ENCODE measurements at places on chromosomes 2 and 18.

- DNase-seq: peak; percentile 25
Observed at GRCh38 chr2:88831071-88831791, 139.8 kb downstream of the RPIA start.

GRCh38 chr18:60070631-60071030, 170.8 kb downstream of the PMAIP1 start:
- no peak for DNase-seq

DNA sequence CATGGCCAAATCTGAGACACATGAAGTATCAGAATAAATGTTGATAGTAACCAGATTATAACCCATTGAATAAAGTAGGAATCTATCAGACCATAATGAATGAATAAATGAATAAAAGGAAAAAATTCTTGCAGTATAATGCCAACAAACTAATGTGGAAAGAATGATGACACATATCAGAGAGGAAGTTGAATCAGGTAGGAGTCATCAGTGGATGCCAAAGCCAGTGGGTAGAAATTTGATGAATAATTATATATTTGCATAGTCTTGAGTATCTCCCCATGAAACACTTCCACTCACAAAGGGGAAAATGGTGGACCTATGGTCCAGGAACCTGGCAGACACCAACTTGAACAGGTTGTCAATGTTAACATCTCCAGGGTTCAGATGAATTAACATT, 68.6 kb downstream of the GALNT3 start:
- DNase-seq: peak; percentile 70

DNA sequence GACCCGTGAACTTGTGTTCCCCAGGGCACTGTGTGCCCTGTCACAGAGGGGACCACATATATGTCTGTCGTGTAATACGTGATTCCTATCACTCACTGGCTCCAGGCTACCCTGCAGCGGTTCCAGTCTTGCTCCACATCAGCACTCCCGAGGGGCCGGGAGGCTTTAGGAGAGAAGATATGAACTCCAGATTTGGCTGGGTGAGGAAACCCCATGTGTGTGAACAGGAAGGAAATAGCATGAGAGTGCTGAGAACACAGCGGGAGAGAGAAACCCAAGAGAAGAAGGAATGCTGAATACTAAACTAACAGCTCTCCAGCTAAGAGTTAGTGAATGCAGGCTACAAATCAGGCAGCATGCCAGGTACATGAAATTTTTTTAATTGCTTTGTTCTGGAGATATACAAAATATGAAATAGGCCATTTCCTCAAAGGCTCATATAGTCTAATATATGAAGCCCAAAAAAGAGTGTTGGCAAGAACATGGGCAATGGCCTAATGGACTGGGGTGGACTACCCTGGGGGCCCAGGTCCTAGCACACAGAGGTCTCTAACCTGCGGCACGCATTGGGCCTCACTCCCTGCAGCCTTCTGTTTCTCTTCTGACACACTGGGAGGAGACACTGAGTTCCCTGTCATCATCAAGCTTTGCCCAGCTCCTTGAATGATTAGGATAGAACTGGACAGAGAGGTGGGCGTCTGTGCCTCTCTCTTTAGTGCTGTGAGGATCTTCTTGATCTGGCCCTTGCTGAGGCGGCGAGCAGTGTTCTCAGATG, 372.8 kb upstream of the RAB6C start:
- DNase-seq: no peak

DNA sequence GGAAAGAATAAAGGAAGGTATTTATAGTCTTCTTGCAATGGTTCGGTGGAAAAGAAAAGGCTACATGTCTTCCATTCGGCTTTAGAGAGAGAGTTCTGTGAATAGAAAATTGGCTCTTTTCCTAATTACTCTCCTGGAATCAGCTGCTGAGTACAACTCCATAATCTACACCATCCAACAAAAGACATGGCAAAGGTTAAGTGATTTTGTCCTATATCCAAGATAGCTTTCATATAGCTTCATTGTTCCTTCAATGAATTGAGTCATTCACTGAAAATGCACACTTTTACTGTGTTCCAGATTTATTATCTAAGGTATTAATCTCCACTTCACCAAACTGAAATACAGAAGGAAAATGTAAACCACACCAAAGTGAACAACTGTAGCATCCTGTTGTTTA, 514.5 kb downstream of the LRRTM4 start:
- DNase-seq: no peak

- peak; percentile 67 for DNase-seq
Observed at GRCh38 chr2:222722327-222722946, 51.0 kb downstream of the MOGAT1 start.

- DNase-seq: no peak
Observed at GRCh38 chr2:196711625-196712024, 72.1 kb downstream of the CCDC150 start.

DNA sequence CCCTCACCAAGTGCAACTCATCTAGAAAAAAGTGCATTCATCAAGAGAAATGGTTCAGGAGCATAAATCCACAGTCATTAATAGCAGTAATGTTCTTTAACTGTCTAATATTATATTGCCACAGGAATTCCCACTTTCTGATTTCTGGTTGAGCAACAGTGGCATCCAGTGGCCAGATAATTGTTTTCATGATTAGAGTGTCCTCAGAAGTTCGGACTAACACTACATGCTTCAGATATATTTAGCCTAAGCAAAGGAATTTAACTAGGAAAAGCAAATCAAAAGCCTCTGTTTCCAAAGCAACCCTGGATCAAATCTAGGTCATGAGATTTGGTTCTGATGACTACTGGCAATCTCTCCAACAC, 9.8 kb upstream of the ERBB4 start:
- DNase-seq: peak; percentile 7

DNA sequence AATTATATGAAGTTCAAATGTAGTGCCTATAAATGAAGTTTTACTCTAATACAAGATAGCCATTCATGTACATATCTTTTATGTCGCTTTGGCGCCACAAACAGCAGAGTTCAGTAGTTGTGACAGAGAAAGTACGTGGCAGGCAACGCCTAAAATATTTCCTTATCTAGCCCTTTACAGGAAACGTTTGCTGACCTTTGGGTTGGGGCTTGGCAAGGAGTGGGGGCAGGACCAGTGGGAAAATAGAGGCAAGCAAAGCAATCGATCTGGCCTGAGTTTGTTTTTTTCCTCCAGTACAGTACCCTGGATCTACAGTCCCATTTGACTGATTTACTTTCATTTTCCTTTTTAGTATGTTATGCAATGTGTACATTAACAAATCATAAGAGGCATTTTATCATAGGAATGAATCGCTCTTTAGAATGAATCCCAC, 13.1 kb downstream of the CCDC68 start:
- DNase-seq: no peak

- DNase-seq: no peak
Observed at GRCh38 chr2:28695245-28695647, 56.4 kb upstream of the PPP1CB start.

- no peak for DNase-seq
Observed at GRCh38 chr2:124778076-124778475, 753.0 kb downstream of the CNTNAP5 start.

- DNase-seq: no peak
Observed at GRCh38 chr2:70987386-70987785, 7.3 kb downstream of the TEX261 start.

DNA sequence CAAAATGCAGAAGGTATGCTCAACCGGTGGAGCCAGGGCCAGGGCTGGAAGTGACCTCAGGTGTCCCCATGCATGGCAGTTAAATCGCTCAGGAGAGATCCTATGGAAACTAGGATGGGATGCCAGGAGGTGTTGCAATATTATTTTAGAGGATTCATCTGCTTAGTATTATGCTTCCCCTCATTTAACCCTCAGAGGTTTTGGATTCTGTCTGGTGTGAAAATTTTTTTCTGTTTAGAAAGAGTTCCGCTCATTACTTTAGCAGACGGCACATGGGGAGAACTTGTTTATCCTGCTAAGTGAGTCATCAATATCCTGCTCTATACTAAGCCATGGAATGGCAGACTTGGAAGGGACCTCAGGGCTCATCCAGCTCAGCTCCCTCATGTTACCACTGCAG, 42.5 kb downstream of the TRIB2 start:
- DNase-seq: no peak

GRCh38 chr2:126506786-126507185, 149.2 kb upstream of the GYPC start:
- no peak for DNase-seq

DNA sequence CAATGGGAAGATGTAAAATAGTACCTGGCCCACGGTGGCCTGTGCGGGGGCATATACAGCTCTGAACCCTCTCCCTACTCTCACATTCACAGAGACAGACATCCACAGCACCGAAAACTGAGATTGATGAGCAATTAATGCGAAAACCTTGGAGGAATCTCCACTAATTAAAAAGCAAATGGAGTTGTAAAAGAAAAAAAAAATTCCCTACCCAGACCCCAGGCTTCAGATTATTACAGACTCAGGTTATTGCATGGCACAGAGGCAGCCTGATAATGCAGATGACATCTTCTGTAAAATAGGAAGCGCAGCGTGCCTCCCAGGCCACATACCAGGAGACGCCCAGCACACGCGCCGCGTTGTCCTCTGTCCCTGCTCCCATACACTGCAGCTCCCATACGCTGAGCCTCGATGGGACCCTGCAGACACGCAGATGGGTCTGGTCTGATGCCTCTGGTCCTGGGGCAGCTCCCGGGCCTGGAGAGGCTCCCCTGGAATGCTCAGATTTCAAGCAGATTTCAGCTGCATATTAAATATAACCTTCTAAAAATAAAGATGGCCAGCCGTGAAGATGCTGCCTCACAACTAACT, 496.1 kb upstream of the MYT1L start:
- DNase-seq: no peak

DNA sequence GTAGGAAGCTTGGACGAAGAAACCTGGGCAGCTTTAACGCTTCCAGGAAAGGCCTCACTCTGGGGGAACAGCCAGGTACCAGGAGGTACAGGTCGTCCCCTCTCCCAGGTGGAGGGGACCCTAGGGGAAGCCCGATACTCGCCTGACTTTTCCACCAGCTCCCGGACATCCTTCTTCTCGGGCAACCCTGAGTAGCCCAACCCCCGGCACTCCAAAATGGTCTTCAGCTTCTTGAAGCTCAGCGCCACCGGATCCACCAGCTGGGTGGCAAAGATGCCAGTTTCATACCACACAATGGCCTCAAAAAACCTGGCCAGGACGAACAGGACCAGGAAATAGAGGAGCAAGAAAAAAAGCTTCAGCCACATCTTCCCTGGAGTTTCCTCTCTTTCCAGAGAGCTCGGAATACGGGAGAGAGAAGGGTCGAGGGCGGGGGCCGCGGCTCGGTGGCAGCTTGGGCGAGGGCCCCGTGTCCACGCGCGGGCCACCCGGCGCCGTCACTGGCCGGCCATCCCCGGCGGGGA, 1.1 kb downstream of the RNF103 start:
- no peak for DNase-seq

- DNase-seq: no peak
Observed at GRCh38 chr18:34049511-34049910, 175.2 kb downstream of the NOL4 start.

DNA sequence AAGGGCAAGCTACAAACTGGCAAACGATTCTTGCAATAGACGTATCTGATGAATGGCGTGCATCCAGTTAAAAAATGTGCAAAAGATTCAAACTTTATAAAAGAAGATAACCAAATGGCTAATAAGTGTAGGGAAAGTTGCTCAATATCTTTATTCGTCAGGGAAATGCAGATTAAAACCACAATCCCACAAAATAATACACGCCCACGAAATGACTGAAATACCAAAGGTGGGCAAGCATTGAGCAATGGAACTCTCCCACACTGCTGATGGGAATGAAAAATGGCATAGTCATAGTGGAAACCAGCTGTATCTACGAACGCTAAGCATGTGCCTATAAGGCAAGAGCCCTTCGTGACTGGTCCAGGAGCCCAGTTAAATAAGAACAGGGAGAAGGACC, 168.6 kb upstream of the SIX2 start:
- peak; percentile 96 for DNase-seq

All from NCI-H226 (cell line).